ENCODE measurements at places on chromosomes 11 and 22.

DNA sequence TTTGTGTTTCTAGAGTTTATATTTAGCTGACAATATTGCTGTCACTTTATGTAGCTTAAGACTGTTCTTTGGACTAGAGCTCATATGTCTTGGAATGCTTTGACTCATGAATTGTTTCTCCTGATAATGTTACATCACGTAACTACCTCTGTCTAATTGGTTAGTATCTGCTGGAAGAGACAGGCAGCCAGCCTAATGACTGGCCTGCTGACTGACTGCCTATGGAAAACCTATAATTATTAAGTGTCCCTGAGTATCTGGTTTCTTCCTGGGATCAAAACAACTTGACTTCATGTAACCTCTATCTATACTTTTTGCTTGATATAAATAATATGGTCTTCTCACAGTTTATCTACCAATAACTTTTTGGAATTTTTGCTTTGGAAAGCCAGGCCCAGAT, 9.4 kb downstream of the SOX6 start:
- DNase-seq: no peak

GRCh38 chr11:13965337-13965736, 2.8 kb downstream of the SPON1 start:
- no peak for DNase-seq

- DNase-seq: no peak
Measured at GRCh38 chr22:37485395-37486223, 575 bp downstream of the MFNG start.

DNA sequence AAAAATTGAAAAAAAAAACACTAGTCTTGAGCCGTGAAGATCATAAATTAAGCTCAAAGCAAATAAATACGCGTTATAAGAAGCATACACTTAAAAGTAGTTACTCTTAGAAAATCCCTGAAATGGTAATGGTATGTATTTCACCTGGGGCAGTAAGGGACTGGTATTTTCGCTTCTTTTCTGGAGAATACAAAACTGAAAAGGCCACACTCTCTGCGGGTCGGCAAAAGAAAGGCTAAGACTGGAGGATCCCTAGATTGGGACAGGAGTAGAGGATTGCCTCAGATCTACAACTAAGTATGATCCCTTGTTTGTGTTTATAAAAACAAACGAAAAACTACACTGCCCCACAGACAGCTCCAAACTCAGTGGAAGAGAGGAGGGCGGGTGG, 617 bp downstream of the TSG101 start:
- DNase-seq: no peak

DNA sequence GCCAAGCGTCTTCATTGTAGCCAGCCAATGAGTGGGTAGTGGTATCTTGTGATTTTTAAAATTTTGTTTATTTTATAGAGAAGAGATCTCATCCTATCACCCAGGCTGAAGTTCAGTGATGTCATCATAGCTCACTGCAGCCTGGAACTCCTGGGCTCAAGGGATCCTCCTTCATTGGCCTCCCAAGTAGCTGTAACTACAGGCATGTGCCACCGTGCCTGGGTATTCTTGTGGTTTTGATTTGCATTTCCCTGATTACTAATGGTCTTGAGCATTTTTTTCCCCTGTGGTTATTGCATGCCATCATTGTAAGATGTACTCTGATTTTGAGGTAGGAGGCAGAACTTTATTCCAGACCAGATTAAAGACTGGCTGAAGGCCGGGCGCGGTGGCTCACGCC, 2.4 kb upstream of the DENND6B start:
- DNase-seq: no peak
